Neural crest cell (in vitro differentiated cells): ENCODE measurements at places on chromosomes 4 and X. TPM values are rescaled to one million over a fixed set of nuclear protein-coding genes. Genes with fewer than 3 reads are reported as not detected.

- H3K36me3 ChIP-seq = no peaks in the 10 kb centered on the region
- H3K27ac ChIP-seq = no peak overlapping the region
- no peaks in the 10 kb centered on the region for H3K27me3 ChIP-seq
- peaks cover 8% of the 10 kb centered on the region for H3K4me1 ChIP-seq
- no peak overlapping the region for H3K4me3 ChIP-seq
These were observed 200.6 kb downstream of the CHIC2 start for GRCh38 chr4:53863736-53864365.

REPS2 gene
- 0.27 and 0.58 TPM in 2 replicates for total RNA-seq

DNA sequence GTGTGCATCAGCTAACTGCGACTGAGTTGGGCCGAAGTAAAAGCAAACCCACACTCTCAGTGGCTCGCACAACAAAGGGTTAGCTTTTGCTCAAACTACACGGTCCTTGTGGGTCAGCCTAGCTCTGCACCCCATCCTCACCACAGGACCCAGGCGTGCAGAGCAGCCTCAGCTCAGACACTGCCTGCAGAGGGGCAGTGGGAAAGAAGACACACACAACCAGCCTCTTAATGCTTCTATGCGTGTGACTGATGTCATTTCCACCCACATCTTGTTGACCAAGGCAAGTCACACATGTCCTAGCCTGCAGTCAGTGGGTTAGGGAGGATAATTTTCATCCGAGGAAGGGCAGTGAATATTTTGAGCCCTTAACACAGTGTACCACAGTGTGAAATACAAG lies 40.5 kb downstream of the HMGB2 start:
- peaks cover 2% of the 10 kb centered on the region for H3K36me3 ChIP-seq
- no peaks in the 10 kb centered on the region for H3K27me3 ChIP-seq
- H3K4me1 ChIP-seq = peaks cover 8% of the 10 kb centered on the region
- no peak for DNase-seq
- H3K4me3 ChIP-seq = no peak overlapping the region
- H3K27ac ChIP-seq = no peak overlapping the region

DNA sequence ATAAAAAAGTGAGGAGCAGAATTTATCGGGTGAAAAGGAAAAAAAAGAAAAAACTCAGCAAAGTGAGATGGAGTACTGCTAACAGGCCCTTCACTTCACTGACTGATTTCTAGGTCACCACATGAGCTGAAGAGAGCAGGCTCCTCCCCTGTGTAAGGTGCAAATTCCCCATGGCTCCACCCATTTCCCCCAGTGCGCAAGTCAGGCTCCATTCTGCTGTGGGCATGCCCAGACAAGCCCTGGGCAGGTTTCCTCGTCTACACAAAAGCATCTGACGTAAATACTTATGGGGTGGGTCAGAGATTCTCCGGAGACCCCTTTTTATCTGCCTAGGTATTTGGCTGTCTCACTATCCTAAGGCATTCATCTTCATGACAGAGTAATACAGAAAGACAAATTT lies 157.9 kb downstream of the MAGEB5 start:
- no peak overlapping the region for H3K4me3 ChIP-seq
- H3K4me1 ChIP-seq = no peaks in the 10 kb centered on the region
- no peak for DNase-seq
- H3K27ac ChIP-seq = no peak overlapping the region
- H3K27me3 ChIP-seq = no peaks in the 10 kb centered on the region
- peaks cover 3% of the 10 kb centered on the region for H3K36me3 ChIP-seq

GRCh38 chrX:46864606-46865005 lies 27.8 kb downstream of the RP2 start:
- H3K4me3 ChIP-seq = no peak overlapping the region
- peaks cover 23% of the 10 kb centered on the region for H3K36me3 ChIP-seq
- no peaks in the 10 kb centered on the region for H3K4me1 ChIP-seq
- DNase-seq = no peak

PUDP gene
- 75.0 and 75.8 TPM in 2 replicates for total RNA-seq

ABCD1 gene
- 6.0 and 6.6 TPM in 2 replicates for total RNA-seq

H2BW2 gene
- total RNA-seq = 0.20 and 0.51 TPM in 2 replicates

MOB1B gene
- 37.2 and 39.5 TPM in 2 replicates for total RNA-seq

DNA sequence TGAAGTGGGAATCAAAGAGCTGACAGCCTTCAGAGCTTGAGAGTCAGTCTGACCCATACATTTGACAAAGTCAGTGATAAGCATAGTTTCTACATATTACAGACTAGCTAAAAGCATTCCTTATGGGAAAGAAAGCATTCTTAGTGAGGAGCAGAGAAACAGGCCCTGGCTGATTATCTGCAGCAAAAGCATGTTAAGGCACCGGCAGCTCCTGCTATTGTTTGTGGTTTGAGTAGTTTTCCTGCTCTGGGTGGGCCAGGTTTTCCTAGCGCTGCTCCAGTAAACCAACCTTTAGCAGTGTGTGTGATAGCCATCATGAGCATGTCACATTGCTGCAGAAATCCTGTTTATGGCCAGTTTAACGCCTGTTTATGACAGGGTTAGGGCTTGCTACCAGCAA lies 51.6 kb upstream of the WDR1 start:
- no peak overlapping the region for H3K4me3 ChIP-seq
- peaks cover 3% of the 10 kb centered on the region for H3K4me1 ChIP-seq
- H3K27ac ChIP-seq = no peak overlapping the region
- H3K27me3 ChIP-seq = peaks cover 3% of the 10 kb centered on the region
- DNase-seq = no peak

DNA sequence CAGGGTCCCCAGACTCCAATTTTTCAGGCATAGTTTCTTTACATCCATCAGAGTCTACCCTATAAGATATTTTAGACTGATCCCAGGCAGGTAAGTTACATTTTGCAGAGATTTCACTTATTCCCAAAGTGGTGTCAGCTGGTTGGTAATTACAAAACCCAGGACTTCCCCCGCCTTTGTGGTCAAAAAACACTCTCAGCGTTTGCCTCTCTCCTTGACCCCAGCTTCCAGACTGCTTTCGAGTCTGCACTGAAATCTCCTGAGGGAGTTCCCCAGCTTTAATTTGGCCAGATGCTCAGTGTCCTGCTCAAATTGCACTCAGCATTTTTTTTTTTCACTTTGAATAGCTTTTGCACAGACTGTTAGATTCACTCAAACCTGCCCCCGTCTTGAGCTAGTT lies 11.2 kb upstream of the AMOT start:
- DNase-seq = no peak
- no peaks in the 10 kb centered on the region for H3K36me3 ChIP-seq
- peaks cover 28% of the 10 kb centered on the region for H3K4me1 ChIP-seq
- no peak overlapping the region for H3K4me3 ChIP-seq

HNRNPD gene
- 610 and 642 TPM in 2 replicates for total RNA-seq

GRCh38 chrX:50691820-50692219 lies 122.2 kb downstream of the SHROOM4 start:
- H3K27ac ChIP-seq = no peak overlapping the region
- H3K4me1 ChIP-seq = no peaks in the 10 kb centered on the region
- no peaks in the 10 kb centered on the region for H3K27me3 ChIP-seq
- peak; percentile 9 for DNase-seq
- H3K4me3 ChIP-seq = no peak overlapping the region
- no peaks in the 10 kb centered on the region for H3K36me3 ChIP-seq

FGD1 gene
- 34.0 and 36.6 TPM in 2 replicates for total RNA-seq

DNA sequence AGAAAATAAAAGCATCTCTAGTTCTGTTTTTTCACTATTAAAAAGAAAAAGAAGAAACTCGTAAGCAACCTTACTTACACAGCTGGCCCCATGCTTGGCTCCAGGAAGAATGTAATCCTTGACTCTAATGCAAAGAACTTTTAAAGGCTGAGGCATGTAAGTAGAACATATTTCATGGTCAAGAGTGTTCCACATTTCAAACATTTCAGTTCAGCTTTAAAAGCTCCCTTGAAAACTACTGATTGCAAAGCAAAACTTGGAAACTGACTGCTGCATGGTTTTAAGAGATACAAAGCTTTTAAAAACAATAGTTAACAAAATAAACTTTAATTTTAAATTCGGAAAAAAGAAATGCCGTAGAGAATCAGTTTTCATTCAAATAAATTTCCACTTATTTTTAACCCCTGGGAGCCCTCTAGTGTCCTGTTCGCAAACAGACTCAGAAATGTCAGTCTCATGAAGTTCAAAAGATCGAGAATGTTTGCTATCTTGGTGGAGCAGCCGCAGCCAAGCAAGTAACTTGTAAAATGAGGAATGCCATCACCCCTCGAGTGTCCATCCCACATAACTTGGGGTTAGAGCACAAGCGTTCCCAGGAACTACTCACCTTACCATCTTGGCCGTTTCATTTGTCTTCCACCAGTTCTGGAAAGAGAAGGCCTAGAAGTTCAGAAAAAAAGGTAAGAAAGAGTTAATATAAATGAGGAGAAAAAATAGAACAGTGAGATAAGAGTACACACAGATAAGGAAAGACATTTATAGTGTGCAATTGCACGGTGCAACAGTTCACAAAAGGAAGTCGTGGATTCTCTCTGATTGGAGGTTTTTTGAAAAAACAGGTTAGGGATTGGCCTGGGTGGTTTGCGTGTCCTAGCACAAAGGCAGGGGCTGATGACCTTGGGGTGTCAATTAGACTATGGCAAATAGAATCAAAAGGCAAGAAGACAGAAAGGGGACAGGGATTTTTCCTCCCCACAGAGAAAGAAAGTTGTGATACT lies at the start of gene GASK1B:
GASK1B (minus strand) TSS at position 765 of the 998 bp plus-strand sequence. CDS start 1,650 bp downstream, outside the sequence.
- DNase-seq = no peak
- H3K4me1 ChIP-seq = peaks cover 24% of the 10 kb centered on the region
- no peaks in the 10 kb centered on the region for H3K27me3 ChIP-seq
- H3K36me3 ChIP-seq = no peaks in the 10 kb centered on the region
- H3K4me3 ChIP-seq = peak within 1 kb of the TSS; percentile 77

- no peak overlapping the region for H3K4me3 ChIP-seq
- H3K27me3 ChIP-seq = peaks cover 6% of the 10 kb centered on the region
- no peak overlapping the region for H3K27ac ChIP-seq
- DNase-seq = no peak
These were observed 109.6 kb downstream of the DRD5 start for GRCh38 chr4:9891056-9891455.

NR3C2 gene
- 0.21 and 0.30 TPM in 2 replicates for total RNA-seq

DNA sequence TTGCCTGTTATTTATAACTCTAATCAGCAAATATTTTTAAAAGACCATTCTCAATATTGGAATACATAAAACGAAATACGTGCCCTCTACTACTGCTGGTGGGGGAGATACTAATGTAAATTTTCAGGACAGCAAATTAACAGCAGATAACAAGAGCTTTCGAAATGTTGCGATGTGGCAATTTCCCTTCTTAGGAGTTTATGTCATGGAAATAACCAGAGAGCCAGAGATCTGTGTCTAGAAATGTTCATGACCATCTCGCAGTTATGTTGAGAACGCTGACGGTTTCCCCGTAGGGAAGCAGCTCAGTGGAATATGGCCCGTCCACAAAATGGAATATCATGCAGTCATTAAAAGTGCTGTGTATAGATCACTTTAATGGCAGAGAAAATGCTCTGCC lies 238.4 kb upstream of the PSAPL1 start:
- H3K27me3 ChIP-seq = no peaks in the 10 kb centered on the region
- no peak overlapping the region for H3K4me3 ChIP-seq
- H3K4me1 ChIP-seq = peaks cover 20% of the 10 kb centered on the region
- no peak overlapping the region for H3K27ac ChIP-seq

GRCh38 chrX:39563178-39563577 lies 534.6 kb downstream of the BCOR start:
- no peak for DNase-seq
- no peaks in the 10 kb centered on the region for H3K27me3 ChIP-seq
- no peaks in the 10 kb centered on the region for H3K36me3 ChIP-seq

GRCh38 chr4:153579872-153580271 lies 104.2 kb upstream of the TLR2 start:
- H3K27ac ChIP-seq = no peak overlapping the region
- DNase-seq = no peak
- H3K36me3 ChIP-seq = peaks cover 8% of the 10 kb centered on the region
- H3K27me3 ChIP-seq = no peaks in the 10 kb centered on the region
- no peak overlapping the region for H3K4me3 ChIP-seq
- peaks cover 6% of the 10 kb centered on the region for H3K4me1 ChIP-seq

DNA sequence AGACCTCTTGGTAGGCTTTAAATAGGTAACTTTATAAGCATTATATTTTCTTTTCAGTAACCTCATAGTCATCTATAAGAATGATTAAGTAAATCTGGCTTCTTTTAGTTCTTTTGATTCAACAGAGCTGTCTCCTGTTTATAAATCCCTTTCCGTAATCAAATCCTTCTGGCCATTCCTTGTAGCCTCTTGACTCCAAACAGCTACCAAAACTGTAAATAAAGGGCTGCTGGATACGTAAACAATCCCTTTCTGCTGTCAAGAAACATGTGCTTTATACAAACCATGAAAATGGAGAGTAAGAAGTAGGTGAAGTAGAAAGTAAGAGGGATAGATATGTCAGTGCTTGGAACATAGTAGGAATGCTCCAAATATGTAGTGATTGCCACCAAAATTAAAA lies 183.2 kb upstream of the CASK start:
- H3K4me3 ChIP-seq = no peak overlapping the region
- DNase-seq = no peak
- no peak overlapping the region for H3K27ac ChIP-seq
- no peaks in the 10 kb centered on the region for H3K27me3 ChIP-seq
- no peaks in the 10 kb centered on the region for H3K4me1 ChIP-seq
- no peaks in the 10 kb centered on the region for H3K36me3 ChIP-seq

DNA sequence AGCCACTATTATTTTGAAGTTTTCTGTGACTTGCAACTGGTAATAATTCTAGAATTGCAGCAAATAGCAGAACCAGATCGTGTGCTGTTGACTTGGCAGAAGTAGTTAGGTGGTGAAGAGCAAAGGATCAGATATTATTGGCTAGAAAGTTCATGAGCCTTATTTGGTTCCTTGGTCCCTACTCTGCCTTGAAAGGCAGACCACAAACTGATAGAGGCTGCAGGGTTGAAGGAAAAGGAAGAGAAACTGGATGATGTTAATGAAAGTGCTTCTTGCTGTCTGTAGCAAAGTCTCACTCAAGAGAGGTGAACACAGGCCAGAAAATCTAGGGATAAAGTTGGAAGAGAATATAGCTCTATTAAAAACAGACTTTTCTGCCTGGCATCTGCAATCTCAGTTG lies 41.2 kb upstream of the RNF150 start:
- DNase-seq = no peak
- H3K27ac ChIP-seq = no peak overlapping the region
- H3K27me3 ChIP-seq = peaks cover 18% of the 10 kb centered on the region
- no peak overlapping the region for H3K4me3 ChIP-seq

DNA sequence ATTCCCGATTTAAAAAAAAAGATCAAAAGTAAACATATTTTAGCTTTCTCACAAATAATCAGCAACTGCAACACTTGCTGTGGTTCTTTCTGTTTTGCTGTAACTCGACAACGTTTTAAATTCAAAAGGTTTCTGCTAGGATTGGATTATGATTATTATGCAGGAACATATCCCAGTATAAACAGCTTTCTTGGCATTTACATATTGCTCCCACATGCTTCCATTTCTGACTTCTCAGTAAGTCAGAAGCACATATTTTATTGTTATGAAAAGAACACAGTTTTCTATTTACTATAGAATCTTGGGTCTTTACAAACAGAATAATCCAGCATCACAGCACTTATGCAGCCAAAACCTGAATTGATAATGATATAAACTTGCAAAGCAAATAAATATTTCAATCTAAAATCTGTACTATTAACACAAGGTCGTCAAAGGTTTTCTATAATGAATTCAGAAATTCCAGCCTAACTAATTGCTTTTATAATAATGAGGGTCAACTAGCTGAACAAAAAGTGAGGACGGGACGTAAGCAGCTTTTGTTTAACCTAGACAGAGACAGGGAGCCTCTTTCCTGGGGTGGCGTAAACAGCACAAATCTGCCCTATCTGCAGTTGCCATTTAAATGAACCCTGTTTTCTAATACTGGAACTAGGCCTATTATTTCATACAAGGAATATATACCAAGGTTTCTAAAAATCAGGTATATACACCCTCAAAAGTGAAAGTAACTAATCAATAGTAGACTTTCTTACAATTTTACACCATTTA lies 9.8 kb upstream of the PCDH18 start:
- peak overlapping the region; percentile 88 for H3K27ac ChIP-seq
- DNase-seq = no peak
- peak overlapping the region; percentile 71 for H3K4me3 ChIP-seq
- H3K4me1 ChIP-seq = peaks cover 49% of the 10 kb centered on the region
- no peaks in the 10 kb centered on the region for H3K36me3 ChIP-seq
